ENCODE measurements at places on chromosomes 7 and 10. TPM values are rescaled to one million over a fixed set of nuclear protein-coding genes. Genes with fewer than 3 reads are reported as not detected.

The DRGX gene
- total RNA-seq = not detected

The GPR158 gene
- 0.47 TPM for total RNA-seq

GRCh38 chr10:102485093-102485784 is 17.3 kb downstream of the ACTR1A start:
- DNase-seq = no peak

DNA sequence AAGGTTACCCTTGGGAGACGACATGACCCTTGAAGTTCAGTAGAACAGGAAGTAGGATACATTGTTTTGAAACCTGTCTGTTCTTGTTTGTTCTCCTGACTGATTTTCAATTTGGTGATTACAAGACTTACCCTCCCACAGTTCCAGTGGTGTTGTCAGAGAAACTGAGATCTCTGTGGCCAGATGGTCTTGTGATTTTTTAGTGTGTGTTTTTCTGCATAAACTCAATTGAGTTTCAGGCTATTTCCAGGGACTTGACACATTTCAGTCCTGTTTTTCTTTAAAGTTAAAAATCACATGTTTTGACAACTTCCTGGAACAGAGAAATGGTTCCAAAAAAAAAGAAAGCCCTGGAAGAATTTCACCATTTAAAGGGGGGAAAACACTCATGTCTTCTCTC is 22.3 kb downstream of the PIK3CG start:
- DNase-seq = no peak

The TRRAP gene
- total RNA-seq = 36.6 TPM

- DNase-seq = no peak
Observed at GRCh38 chr7:143900230-143900766, 1.7 kb downstream of the TCAF1 start.

DNA sequence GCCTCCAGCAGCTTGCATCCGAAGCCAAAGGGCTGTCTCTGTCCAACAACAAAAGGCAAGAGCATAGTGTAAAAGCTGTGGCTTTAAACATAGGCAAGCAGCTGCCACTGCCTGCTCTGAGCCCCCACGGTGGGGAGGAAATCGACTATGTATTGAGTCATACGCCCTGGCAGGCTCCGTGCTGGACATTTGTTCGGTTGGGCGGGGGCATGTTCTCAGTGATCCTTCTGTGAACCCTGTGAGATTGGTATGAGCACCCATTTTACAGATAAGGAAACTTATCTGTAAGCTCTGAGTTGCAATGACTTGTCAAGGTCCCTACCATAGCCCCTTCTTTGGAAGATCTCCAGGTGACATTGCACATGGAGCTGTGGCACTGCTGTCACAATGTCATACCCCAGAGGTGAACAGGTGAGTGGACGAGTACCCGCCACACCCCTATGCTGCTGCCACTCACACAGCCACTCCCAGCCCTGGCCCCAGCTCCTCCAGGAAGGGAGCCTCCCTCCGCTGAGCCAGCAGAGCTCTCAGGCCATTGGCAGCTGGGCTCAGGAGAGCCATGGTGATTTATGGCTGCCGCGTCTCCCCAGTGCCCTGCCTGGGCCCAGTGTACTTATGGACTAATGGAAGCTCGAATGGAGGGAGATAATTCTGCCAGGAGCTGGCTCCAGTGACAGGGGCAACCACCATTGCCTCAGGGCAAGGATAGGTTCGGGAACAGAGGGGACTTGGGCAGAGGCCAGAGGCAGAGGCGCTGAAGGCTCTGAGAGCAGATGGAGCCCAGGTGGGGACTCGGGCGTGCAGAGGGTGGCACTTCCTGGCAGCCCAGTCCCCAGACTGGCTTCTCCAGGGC is 43.7 kb downstream of the UNC5B start:
- no peak for DNase-seq
